ENCODE measurements at places on chromosomes 16 and 17. TPM values are rescaled to one million over a fixed set of nuclear protein-coding genes. Genes with fewer than 3 reads are reported as not detected.

DNA sequence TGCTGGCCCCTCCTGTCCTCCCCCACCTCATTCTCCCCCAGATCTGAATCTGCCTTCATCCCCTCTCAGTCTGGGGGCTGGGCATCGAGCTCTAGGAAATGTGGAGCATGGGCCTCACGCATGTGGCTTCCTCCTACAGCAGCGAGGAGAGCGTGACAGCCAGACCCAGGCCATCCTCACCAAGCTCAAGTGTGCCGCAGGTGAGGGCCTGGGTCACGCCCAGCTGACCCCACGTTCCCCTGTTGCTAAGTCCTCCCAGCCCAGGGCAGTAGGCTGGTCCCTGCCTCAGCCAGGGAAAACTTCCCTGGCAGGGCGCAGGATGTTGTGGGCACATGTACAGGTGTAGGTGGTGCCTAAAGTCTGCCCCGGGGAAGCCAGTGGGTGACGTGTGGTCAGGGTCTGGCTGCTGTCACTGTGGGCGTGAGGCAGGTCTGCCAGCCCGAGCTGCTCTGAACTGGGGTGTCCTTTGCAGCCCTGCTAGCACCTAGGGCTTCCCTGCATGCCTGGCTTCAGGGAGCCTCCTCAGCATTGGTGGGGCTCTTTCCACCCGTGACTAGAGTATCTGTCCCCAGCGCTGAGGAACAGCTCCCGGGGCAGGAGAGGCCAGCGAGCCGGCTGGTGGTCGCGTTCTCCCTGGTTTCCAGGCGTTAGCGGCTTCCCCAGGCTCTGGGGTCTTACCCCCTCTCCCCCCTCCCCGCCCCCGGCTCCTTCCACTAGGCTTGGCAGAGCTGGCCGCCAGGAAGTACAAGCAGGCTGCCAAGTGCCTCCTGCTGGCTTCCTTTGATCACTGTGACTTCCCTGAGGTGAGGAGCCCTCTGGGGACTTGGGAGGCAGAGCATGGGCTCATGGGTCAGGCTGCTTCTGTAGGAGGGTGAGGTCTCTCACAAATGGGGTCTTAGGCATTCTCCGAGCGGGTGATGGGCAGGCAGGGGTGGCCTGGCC, 3.6 kb downstream of the GPS1 start:
- no peak for DNase-seq
- H3K4me3 ChIP-seq = no peak overlapping the region
- H3K36me3 ChIP-seq = no peaks in the 10 kb centered on the region
- no peaks in the 10 kb centered on the region for H3K27me3 ChIP-seq
- no peak overlapping the region for H3K27ac ChIP-seq

- no peak for DNase-seq
- no peak overlapping the region for H3K4me3 ChIP-seq
- no peak overlapping the region for H3K27ac ChIP-seq
- no peaks in the 10 kb centered on the region for H3K36me3 ChIP-seq
- H3K27me3 ChIP-seq = no peaks in the 10 kb centered on the region
These were observed 398.8 kb downstream of the HS3ST3B1 start for GRCh38 chr17:14699574-14700185.

GRCh38 chr17:29710891-29711418, 88.2 kb upstream of the CORO6 start:
- H3K4me3 ChIP-seq = no peak overlapping the region
- H3K36me3 ChIP-seq = no peaks in the 10 kb centered on the region

GRCh38 chr17:43212641-43213490, 1.2 kb downstream of the TMEM106A start:
- peaks cover 6% of the 10 kb centered on the region for H3K4me1 ChIP-seq
- no peak for DNase-seq

Gene TERB1
- total RNA-seq = not detected

- H3K27ac ChIP-seq = peak overlapping the region; percentile 88
- H3K36me3 ChIP-seq = no peaks in the 10 kb centered on the region
- H3K27me3 ChIP-seq = no peaks in the 10 kb centered on the region
- peaks cover 3% of the 10 kb centered on the region for H3K4me1 ChIP-seq
- DNase-seq = no peak
These were observed 341 bp downstream of the SLC7A6OS start for GRCh38 chr16:68310437-68310773.

DNA sequence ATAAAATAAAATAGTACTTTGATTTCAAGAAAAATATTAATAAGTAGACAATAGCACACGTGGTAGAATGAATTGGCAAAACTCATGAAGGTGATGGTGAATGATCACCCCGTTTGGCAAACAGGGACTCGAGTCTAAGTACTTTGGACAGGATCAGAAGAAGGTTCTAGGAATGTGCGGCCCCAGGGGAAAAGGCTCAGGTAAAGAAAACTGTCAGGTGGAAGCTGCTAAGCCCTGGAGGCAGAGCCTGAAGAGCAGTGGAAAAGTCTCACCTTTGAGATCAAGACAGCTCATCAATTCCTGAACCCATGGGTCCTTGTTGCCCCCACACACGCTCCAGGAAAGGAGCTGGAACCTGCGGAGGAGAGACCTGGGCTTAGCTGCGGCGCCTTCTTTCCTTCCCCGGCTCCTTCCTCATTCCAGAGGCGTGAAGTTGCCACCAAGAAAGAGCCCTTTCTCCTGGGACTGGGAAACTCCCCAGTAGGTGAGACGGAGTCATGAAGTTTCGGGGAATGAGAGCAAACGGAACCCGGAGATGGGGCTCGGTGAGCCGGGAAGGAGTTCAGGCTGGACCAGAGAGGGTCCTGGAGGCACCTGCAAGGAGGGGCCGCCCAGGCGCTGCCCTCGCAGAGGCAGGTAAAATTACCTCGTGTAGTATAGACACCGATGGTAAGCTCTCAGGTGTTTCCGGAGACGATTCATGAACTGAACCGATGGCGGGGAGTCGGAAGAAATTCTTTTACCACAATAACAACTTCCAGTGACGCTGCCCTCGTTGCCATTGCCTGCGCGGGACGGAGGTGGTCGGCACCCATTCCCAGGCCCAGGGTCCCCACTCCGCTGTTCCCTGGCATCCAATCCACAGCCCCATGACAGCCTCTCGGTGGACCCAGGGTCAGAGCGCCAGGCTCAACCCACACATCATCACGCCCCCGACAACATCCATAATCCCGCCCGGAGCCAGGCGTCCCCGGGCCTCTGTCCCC, 1.2 kb upstream of the ZMYND15 start:
- H3K27me3 ChIP-seq = no peaks in the 10 kb centered on the region
- no peaks in the 10 kb centered on the region for H3K36me3 ChIP-seq
- peak overlapping the region; percentile 55 for H3K4me3 ChIP-seq
- H3K4me1 ChIP-seq = peaks cover 7% of the 10 kb centered on the region
- DNase-seq = peak; percentile 28
- peak overlapping the region; percentile 70 for H3K27ac ChIP-seq

Gene OR2C1
- not detected for total RNA-seq

DNA sequence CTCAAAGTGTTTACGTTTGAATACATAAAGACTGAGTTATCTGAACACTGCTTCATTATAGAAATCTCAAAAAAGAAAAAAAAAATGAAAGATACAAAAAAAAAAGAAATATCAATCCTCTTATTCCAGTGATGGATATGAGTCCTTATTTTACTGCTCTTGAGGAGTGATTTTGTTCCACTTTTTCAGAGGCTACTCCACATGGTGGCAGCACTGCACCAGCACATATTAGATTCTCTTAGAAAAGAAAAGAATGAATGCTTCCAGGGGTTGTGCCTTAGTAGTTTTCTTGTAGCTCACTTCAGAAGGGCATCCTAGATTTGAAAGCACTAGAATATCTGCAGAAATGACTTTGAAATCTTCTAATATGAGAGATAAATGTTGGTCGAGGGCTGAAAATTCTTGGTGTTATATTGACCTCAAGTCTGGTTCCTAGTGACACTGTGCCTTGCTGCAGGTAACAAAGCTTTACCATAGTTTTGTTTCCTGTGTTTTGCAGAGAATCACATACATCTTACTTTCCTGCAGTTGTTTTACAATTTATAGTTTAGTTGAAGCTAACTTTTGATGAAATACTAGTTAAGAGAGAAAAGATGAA, 25.9 kb downstream of the AP2B1 start:
- no peak overlapping the region for H3K4me3 ChIP-seq
- no peaks in the 10 kb centered on the region for H3K4me1 ChIP-seq
- DNase-seq = peak; percentile 58

DNA sequence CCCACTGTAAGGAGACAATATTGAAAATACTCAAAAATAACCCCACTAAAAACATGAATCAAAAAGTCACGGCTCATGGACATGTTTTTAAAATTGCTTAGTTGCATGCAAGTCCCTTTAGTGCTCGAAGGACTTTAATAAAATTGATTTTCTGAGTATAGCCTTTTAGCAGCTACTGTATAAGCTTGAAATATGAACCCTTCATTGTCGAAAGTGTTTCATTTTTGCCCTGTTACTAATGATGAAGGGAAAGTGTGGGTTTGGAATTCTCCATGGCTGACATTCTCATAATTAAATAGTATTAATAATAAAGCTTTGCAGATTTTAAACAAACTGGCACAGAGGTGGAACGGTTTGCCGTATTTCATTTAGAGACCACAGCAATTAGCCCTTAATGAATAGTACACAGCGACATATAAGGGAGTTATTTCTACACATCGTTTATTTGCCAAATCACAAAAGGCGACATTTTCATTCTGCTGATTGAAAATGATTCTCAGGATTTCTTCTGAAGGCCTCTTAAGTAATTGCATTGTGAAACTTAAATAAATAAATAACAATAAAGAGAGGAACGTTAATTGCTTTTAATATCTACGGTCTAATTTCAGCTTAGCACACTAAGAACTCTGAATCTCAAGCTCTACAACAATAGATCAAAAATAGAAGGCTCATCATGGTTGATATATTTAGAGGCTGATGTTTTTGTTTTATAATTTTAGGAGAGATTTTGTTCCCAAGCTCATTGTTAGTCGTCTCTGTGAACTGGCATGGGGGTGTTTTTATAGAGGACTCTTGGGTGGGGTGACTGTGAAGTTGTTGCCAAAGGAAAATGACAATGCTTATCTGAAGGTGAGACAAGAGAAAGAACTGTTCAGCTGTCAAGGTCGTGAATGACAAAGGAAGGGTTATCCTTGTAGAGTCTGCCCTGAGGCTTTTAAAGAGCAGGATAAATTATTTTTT, 60.6 kb downstream of the IRX6 start:
- no peak for DNase-seq
- H3K36me3 ChIP-seq = no peaks in the 10 kb centered on the region
- H3K27ac ChIP-seq = no peak overlapping the region
- no peaks in the 10 kb centered on the region for H3K27me3 ChIP-seq
- H3K4me1 ChIP-seq = no peaks in the 10 kb centered on the region
- H3K4me3 ChIP-seq = no peak overlapping the region

Gene NKD1
- 3.8 TPM for total RNA-seq

- no peak for DNase-seq
- no peaks in the 10 kb centered on the region for H3K27me3 ChIP-seq
- H3K4me1 ChIP-seq = no peaks in the 10 kb centered on the region
- no peaks in the 10 kb centered on the region for H3K36me3 ChIP-seq
These were observed 9.6 kb downstream of the CDK5RAP3 start for GRCh38 chr17:47980541-47980940.

- no peak overlapping the region for H3K4me3 ChIP-seq
- peaks cover under 1% of the 10 kb centered on the region for H3K36me3 ChIP-seq
- no peak overlapping the region for H3K27ac ChIP-seq
- DNase-seq = no peak
- no peaks in the 10 kb centered on the region for H3K4me1 ChIP-seq
These were observed 72.8 kb downstream of the RPH3AL start for GRCh38 chr17:279776-280175.

Gene GAST
- not detected for total RNA-seq

DNA sequence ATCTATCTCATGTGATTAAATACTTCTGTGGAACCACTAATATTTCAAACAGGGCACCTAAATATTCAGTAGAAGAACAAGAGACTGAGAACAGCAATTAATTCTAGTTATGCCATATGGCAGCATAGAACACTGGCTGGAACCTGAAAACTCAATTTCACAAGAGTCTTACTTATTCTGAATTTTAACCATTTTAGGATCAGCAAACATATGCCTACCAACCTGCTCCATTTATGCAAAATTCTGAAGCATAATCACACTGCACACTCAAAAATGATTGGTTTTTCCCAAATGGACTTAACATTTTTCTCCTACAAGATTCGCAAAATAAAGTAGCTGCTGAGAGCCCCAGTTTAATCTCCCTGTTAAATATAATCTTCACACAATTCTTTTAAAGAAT, 43.2 kb downstream of the SKAP1 start:
- peaks cover 4% of the 10 kb centered on the region for H3K4me1 ChIP-seq
- no peaks in the 10 kb centered on the region for H3K27me3 ChIP-seq
- no peaks in the 10 kb centered on the region for H3K36me3 ChIP-seq
- no peak overlapping the region for H3K27ac ChIP-seq

GRCh38 chr17:42441371-42442195, 17.1 kb upstream of the ATP6V0A1 start:
- no peak overlapping the region for H3K4me3 ChIP-seq
- no peaks in the 10 kb centered on the region for H3K36me3 ChIP-seq
- H3K27me3 ChIP-seq = no peaks in the 10 kb centered on the region
- no peaks in the 10 kb centered on the region for H3K4me1 ChIP-seq
- DNase-seq = peak; percentile 42

Gene AGRP
- not detected for total RNA-seq

Gene COX6A2
- total RNA-seq = not detected

DNA sequence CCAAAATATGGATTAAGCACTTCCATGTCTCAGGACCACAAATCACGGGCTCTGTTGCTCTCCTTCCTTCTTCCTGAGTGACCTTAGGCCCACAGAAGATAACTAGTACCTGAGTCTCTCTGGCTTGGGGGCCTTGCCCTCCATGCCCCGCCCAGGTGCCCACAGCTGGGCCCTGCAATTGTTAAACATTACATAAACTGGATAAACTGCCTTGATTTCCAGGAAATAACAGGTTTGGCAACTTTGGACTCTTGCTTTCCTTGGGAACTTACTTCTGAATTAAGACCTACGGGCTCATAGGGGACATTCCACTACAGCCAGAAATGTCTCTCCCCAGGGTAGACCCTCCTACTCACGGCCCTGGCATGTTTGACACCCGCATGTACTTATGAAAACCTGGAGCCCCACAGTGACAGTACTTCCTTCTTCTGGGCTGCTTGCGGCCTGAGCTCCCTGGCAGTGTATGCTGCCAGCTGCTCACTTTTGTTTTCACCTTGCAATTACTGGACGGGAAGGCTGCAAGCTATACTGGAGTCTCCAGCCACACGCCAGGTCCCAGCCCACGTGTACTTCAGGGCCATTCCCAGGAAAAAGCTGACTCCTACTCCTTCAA, 2.3 kb upstream of the UBALD2 start:
- no peak overlapping the region for H3K4me3 ChIP-seq
- no peaks in the 10 kb centered on the region for H3K36me3 ChIP-seq
- H3K27me3 ChIP-seq = no peaks in the 10 kb centered on the region
- peak overlapping the region; percentile 98 for H3K27ac ChIP-seq
- peak; percentile 88 for DNase-seq

Gene MEFV
- total RNA-seq = 1.2 TPM

- no peaks in the 10 kb centered on the region for H3K36me3 ChIP-seq
- peak overlapping the region; percentile 9 for H3K4me3 ChIP-seq
- H3K4me1 ChIP-seq = peaks cover 58% of the 10 kb centered on the region
- DNase-seq = no peak
These were observed 15.0 kb downstream of the SLC7A5 start for GRCh38 chr16:87854053-87854906.

GRCh38 chr16:80583466-80583865, 42.7 kb downstream of the DYNLRB2 start:
- H3K36me3 ChIP-seq = no peaks in the 10 kb centered on the region
- no peaks in the 10 kb centered on the region for H3K27me3 ChIP-seq
- no peak for DNase-seq
- no peak overlapping the region for H3K4me3 ChIP-seq

Gene PDIA2
- total RNA-seq = 6.8 TPM
